Activated T-cell treated with anti-CD3 and anti-CD28 coated beads, Interleukin-2, amount 50 U/mL, for 72 hours (primary cell): ENCODE measurements at places on chromosomes 5 and 9.

DNA sequence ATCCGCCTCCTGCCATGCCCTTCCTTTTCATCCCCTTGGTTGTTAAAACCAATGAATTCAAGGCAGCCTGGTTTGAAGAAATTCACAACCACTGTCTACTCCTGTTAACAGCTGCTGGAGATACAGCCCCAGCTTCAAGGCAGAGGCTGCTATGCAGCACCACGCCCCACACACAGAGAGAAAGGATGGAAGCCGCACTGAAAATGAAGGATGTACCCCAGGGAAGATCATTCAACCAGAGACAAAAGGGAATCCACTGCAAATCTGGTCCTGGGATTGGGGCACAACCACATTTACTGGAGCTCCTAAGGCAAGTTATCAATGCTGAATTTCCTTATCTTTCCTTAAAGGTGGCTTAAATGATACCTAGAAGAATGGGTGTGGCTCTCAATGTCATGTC, 58.7 kb downstream of the DPYSL3 start:
- DNase-seq = no peak

- no peak for DNase-seq
Observed at GRCh38 chr5:1763960-1764605, 35.6 kb downstream of the MRPL36 start.

DNA sequence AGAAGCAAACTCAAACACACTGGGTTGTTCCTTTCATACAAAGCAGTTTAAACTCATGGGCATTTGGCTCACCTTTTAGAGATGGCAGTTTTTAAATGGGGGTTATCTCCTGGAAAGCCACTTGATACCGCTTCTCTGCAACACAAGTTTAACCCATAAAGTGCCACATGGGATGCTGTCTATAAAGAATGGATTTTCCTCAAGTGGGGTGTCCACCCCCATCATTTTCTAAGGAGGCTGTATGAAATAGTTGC, 528 bp upstream of the TRPM3 start:
- no peak for DNase-seq

DNA sequence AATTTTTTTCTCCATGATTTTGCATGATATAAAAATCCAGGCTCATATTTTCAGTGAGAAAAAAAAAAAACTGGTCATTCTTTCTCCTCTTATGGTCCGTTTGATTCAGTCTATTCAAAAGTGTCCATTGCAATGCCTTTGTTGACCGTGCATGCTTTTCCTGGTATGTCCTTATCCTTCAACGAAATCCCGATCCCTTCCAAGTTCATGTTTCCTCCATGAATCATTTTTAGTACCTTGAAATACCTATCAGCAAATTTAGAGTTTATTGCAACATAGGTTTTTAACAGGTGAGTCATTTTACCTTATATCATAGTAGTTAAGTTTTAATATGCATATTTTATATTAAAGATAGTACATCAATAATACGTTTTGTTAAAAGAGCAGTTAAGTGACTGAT, 773.8 kb upstream of the CHD1 start:
- DNase-seq = no peak

- DNase-seq = no peak
Observed at GRCh38 chr5:135559354-135559753, 19.4 kb downstream of the CXCL14 start.

- DNase-seq = no peak
Observed at GRCh38 chr9:70069704-70070103, 26.1 kb downstream of the MAMDC2 start.

DNA sequence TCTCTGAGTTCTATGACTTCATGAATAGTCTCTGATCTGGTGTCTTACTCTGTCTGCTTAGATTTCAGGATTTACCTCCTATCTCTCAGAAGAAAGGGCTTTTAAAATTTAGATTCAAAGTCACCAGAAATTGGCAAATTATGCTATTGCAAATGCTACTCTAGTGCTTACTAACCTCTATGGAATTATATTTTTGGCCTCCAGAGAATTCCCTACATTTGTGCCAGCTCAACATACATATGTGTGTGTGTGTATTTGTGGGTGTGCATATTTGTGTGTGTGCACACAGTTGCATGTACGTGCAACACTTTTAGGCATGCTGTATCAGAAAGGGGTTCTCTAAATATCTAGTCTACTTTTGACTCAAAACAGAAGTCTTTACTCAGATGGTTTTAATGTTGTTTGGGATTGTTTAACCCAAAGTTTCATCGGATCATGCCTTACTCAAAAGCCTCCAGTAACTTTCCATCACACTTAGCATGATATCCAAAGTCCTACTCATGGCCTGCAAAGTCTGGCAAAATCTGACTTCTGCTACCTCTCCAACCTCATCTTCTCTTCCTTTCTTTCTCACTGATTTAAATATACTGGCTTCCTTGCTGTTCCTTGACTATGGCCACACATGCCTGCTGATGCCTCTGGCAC, 147.6 kb upstream of the NR3C1 start:
- DNase-seq = no peak

GRCh38 chr5:7983433-7983832, 114.5 kb downstream of the MTRR start:
- DNase-seq = no peak

DNA sequence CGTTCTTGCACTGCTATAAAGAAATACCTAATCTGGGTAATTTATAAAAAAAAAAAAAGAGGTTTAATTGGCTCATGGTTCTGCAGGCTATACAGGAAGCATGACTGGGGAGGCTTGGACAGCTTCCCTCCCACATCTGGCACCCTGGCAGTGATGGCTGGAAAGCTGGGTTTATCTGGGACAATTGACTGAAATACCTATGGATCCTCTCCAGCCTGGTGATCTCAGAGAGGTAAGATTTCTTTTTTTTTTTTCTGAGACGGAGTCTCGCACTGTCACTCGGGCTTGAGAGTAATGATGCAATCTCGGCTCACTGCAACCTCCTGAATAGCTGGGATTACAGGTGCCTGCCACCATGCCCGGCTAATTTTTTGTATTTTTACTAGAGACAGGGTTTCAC, 22.7 kb upstream of the UGCG start:
- no peak for DNase-seq

DNA sequence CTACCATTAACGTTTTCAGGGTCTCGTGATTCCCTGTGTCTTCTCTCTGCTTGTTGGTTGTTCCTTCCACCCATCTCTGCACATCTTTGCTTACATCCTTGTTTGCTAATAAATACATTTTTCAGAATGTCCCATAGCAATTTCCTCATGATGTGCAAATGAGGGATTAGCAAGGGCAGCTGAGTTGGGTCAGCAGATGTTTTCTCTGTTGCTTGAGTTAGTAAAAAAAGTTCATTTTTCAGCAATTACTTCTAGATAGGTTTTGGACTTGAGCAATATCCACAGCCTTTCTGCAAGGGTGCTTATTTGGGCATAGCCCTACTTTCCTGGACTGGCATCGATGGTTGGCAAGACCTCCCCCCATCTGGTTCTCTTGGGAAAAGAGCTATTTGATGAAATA, 4.8 kb upstream of the TNFSF15 start:
- DNase-seq = no peak

- DNase-seq = no peak
Observed at GRCh38 chr5:153938191-153938842, 100.4 kb downstream of the FAM114A2 start.

DNA sequence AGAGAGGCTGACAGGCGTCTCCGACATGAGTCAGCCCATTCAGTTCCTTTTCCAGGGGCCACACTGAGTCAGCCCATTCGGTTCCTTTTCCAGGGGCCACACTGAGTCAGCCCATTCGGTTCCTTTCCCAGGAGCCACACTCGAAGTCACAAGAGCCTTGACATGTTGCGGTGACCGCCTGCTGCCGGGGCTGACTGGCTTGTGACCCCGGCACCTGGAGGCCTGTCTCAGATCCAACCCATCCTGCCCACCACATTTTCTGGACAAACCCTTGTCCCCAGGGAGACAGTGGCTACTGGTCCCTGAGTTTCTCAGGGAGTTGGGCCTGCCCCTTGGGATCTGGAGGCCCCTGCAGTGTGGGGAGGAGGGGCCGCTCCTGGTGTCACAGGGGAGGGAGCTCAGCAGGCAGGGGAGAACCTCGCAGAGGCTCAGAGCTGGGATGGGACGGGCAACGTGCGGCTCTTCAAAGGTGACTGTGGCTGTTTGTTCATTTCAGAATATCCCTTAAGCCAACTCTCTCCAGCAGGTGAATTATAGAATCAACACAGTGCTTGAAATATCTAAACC, 40.5 kb upstream of the LPCAT1 start:
- no peak for DNase-seq

DNA sequence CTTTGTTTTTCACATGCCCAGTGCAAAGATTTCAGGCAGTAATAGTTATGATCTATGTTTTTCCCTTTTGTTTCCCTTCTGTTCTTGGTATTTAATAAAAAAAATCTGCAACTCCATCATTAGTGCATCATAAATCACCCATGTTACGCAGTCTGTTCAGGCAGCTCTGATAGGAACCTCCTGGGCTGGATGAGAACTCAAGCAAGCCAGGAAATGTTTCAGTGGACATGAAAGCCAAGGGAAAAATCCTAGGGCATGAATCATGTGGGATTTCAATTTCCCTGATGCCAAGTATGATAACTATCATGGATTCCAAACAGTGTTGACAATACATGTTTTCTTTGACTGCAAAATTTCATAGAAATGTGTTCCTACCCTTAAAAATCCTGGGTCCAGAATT, 119.7 kb upstream of the TARS1 start:
- DNase-seq = no peak

DNA sequence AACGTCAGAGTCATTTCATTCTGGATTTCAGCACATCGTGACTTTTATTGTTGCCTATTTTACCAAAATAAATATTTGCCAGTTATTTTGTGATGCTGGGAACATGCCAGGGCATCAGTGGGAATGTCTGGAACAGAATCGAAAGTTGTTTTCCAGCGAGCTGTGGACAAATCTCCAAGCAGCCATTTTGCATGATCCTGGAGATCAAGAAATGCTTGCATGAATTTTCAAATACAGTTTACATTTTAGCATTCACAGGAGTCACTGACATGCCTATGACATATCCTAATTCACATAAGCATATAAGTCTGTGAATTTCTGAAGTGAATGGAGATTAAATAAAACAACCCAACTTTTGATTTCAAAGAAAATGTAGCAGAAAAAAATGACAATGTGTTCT, 119.4 kb downstream of the VCAN start:
- DNase-seq = no peak

DNA sequence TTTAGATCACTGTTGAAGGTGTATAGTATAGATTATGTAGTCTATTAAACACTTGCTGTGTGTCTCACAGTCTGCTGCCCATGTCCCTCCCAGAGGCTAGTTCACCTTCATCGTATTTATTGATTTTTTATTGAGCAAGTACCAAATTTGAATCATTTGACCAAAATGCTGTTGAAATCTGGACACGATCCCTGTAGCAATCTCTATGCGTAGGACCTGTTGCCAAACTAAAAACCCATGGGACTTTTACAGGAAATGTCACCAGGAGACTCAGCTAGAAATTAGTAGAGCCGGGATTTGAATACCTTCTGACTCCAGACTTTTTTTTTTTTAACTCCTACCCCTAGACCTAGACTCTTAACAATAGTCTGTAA, 17.5 kb downstream of the SLC31A1 start:
- no peak for DNase-seq

DNA sequence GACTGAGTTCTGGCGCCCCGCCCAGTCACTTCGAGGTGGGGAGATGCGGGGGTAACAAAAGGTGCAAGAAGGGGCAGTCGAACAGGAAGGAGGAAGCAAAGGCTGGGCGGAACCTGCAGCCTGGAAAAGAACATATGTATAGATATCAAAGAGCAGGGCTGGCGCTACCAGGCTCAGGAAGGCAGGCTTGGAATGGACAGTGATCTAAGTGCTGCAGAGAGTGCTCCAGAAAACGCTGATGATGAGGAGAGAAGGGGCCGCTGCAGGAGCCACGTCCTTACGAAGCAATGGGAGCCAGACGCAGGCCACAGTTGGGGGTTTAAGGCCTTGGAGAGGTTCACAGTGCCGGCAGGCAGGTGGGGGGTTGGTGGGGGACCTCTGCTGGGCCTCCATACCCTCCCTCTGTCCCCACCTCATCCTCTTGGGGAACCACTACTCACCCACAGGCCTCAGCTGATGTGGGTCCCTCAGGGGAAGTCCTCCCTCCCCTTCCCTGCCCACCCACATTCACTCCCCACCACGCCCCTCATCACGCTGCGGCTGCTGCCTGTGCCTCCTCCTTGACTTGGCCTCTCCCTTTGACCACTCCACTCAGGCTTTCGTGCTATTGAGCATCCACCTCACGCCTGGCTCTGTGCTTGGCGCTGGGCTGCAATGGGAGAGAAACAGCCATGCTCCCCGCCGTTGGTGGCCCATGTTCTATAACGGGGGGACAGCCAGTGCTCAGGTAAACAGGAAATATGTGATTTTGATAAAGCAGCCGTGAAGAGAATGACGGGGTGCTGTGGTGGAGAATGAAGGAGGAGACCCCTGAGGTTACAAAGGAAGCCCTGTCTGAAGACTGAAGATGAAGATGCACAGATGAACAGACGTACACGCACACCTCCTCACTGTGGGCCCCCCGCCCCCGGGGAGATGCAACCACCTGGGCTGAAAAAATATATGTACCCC, 40.5 kb upstream of the RPL26L1 start:
- DNase-seq = no peak

- no peak for DNase-seq
Observed at GRCh38 chr5:175597718-175598117, 60.2 kb upstream of the HRH2 start.

- peak; percentile 38 for DNase-seq
Observed at GRCh38 chr5:77957-78804, 13.8 kb upstream of the PLEKHG4B start.

GRCh38 chr9:116223926-116224325, 70.3 kb downstream of the PAPPA start:
- no peak for DNase-seq

DNA sequence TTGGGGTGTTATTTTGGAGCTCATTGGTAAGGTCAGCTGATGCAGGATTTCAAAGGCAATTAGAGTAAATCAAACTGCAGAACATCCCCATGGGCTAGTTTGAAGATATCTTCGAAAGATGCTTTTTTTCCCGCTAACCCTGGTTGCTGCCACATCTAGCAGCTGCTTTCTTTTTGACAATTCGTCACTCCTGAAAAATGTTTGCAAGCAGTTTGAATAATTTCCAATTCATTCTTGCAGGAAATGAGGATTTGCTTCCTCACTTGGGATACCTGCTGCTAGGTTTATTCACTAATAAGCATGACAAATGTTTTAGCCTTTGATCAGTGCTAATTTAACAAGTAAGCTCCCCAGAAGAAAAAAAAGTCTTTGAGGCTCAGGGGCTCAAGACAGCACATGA, 649.6 kb upstream of the RORB start:
- DNase-seq = no peak

GRCh38 chr5:36599986-36600779, 6.2 kb upstream of the SLC1A3 start:
- DNase-seq = no peak

DNA sequence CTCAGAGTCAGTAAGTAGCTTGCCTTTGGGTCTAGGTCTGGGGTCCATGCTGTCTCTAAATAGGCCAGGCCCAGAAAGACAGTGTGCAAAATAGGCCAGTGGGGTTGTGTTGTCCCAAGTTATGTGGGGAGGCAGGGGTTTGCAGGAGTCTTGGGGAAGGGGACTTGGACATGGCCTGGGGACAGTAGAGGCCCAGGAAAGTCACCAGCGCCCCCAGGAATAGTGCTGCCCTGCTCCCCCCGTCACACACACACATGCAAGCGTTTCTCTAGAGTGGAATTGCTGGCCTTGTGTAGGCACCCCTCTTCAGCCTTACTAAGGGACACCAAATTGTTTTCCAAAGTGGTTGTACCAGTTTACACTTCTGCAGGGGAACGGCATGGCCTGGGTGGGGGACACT, 227.5 kb downstream of the PBX3 start:
- DNase-seq = no peak
